ENCODE measurements at places on chromosomes 1 and 21.

GRCh38 chr1:3078430-3078861 is 9.4 kb downstream of the PRDM16 start:
- no peak for DNase-seq

- DNase-seq = no peak
Observed at GRCh38 chr1:160641323-160642280, 5.2 kb downstream of the SLAMF1 start.

DNA sequence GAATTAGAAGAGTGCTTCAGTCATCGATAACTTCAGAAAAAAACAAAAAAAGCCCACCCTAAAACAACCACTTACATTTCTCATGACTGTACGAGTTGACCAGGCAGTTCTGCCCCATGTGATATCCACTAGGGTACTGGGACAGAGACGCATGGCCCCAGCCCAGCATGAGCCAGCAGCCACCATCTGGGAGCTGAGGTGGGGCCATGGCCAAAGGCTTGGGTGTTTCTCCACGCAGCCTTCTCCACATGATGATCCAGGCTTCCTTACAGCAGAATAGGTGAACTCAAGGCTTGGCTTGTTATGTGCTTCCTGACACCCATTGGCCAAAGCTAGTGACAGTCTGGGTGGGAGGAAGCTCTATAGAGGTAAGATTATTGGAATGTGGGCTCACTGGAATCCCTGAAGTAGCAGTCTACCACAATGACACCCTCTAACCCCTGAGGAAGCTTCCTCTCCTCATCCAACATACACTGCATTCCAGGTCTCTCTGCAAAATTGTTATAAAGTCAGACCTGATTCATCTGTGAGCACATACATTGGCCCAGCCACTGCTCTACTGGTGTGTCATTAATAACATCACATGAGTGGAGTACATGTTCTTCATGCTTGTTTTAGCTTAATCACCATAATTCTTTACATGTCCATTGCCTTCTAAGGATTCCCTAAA is 66.3 kb upstream of the NTPCR start:
- DNase-seq = no peak

DNA sequence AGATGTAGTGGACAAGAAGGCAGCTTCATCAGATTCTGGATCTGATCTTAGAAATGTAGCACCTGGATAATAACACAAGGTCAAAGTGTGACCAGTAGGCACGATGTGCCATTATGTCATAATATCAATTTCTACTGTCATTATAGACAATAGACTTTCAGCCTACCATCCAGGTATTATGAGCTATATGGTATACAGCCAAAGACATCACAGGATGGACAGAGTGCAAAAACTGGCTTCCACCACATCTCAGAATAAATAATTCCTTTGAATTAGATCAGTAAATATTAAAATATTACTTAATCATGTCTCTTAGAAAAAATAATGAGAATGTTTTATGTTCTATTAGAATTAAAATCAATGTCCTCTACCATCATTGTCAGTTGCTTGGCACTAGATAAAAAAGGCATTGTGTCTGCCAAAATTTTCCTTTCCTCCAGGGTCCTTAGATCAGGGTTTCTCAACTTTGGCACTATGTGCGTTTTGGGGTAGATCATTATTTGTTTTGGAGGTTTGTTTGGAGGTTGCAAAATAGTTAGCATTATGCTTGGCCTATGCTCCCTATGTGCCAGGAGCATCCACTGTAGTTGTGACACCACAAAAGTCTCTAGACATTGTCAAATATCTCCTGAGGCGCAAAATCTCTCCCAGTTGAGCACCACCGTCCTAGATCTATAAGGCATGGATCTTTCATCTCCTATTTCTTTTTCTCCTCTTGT is 86.7 kb upstream of the NRIP1 start:
- DNase-seq = no peak

- peak; percentile 33 for DNase-seq
Observed at GRCh38 chr1:25799935-25800702, at the start of gene SELENON. Gene SELENON, plus strand, starts transcription at chr1:25800193. Its CDS starts 38 bp downstream, at chr1:25800231.

DNA sequence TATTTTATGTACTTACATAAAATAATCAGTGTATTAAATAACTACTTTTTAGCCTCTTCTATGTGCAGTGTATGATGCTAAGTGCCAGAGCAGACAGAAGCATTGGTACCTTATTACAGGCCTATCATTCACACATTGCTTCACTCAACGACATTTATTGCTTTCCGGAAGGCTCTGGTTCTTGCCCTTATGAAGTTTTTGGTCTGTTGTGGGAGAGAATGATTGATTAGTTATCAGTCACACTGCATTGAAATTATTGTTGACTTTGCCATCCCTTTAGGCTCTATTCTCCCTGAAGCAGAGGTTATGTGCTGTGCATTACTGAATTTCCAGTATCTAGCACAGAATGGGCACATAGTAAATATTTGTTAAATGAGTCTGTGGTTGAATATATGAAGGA is 178.0 kb downstream of the HHAT start:
- no peak for DNase-seq

- peak; percentile 50 for DNase-seq
Observed at GRCh38 chr1:185776522-185776921, 42.3 kb downstream of the HMCN1 start.

GRCh38 chr1:164320790-164321731 is 237.9 kb upstream of the PBX1 start:
- DNase-seq = no peak

DNA sequence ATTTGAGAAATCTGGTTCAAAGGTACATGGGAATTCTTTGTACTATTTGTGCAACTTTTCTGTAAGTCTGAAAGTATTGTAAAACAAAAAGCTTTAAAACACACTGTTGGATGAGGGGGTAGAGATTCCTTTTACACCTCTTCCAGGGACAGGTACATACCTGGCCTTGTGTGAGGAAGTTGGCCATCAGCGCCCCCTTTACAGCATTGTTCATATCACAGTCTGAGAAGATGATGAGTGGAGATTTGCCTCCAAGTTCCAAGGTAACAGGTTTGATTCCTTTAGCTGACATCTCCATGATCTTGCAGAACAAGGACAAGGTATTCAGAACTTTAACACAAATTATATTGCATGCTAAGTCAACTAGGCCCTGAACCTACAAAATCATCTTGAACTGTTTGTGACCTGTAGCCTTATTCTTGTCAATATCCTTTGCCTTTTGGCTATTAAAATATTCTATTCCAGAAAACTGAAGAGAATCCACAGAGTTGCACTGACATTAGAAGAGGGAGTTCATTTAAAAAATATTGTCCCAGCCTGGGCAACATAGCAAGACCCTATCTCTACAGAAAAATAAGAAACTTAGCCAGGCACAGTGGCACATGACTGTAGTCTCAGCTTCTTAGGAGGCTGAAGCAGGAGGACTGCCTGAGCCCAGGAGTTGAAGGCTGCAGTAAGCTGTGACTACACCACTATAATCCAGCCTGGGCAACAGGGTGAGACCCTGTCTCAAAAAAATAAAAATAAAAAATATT is 18.9 kb downstream of the ALDH9A1 start:
- DNase-seq = no peak

- no peak for DNase-seq
Observed at GRCh38 chr21:42809171-42809570, 70.2 kb downstream of the WDR4 start.

GRCh38 chr1:32989160-32990050 is 24.8 kb upstream of the RNF19B start:
- no peak for DNase-seq

DNA sequence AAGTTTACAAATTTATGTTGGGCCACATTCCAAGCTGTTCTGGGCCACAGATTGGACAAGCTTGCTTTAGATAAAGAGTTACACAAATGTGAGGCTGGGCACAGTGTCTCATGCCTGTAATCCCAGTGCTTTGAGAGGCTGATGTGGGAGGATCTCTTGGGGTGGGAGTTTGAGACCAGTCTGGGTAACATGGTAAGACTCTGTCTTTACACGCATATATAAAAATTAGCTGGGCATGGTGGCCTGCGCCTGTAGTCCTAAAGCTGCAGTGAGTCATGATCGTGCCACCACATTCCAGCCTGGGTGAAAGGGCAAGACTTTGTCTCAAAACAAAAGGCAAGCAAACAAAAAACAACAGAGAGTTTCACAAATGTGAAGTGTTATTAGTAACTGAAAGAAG is 5.9 kb upstream of the VCAM1 start:
- no peak for DNase-seq

DNA sequence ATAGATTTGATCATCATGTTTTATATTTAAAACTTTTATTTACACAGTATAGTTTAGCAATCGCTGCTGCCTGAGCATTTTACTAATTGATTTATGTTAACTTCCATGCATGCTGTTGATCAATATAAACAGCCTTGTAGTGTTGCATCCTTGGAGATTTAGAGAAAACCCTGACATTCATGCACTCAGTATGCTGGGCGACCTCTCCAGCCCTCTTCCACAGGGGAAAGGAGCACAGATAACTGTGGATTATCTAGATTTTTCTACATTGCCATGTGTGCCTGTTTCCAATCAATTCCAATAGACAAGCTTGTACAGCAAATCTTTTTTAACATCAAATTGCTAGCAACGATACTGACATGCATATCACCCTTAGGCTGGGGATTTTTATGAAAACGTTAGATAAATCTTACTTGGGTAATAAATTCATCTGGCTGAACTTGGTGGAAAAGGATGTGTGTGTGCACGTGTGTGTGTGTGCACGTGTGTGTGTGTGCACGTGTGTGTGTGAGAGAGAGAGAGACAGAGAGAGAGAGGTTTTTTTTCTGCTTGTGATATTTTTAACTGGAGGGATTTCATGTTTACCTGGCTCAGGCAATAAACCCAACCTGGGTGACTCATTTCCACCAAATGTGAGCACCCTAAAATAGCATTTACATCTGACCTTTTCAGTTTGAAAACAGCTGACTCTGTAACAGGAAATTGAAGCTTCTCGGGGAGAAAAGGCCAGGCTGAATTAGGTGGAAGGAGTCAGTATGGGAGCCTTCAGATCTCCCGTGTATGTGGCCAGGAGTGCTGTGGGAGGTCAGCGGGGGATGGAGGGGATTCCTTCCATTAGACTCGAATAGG is 339.8 kb downstream of the PRDM2 start:
- DNase-seq = no peak

GRCh38 chr1:42921769-42922168 is 36.9 kb downstream of the SLC2A1 start:
- DNase-seq = no peak

GRCh38 chr21:37425001-37425400 is 58.4 kb downstream of the DYRK1A start:
- no peak for DNase-seq

DNA sequence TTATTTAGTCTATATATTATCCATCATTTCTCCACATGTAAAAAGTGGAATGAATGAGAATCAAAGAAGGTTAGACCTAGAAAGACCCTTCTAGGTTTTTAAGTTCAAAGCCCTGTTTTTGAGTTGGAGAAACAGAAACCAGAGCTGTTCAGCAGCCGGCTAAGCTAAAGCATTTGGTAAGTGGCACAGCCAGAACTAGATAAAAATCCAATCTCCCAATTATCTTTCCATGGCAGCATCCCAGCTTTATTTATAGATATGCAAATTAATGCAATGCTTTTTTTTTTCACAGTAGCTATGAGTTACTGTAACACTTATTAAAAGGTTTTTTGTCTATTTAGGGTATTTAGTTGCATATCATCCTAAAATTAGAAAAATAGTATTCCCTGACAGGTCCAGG is 85.1 kb downstream of the NIBAN1 start:
- peak; percentile 41 for DNase-seq

- no peak for DNase-seq
Observed at GRCh38 chr21:38814126-38815059, 8.7 kb downstream of the ETS2 start.

- no peak for DNase-seq
Observed at GRCh38 chr1:40095806-40096205, 1.2 kb downstream of the PPT1 start.

- DNase-seq = no peak
Observed at GRCh38 chr1:54239035-54239383, 39.0 kb downstream of the MRPL37 start.

DNA sequence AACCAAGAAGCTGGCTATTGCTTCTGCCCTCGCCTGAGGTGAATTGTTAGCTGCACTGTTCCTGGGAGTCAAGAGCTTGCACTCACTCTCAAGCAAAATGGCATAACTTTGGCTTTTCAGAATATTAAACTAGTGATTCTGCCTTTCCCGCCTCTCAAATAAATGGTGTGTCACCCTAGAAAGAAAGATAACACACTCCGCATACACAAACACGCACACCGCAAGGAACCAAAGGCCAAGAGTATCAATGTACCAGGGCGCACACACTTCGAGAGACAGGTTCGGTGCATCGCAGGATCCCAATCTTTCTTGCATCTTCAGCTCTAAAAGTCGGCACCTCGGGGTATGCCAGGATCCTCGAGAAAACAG is 470 bp upstream of the RTCA start:
- peak; percentile 11 for DNase-seq

GRCh38 chr1:183619781-183620180 is 15.8 kb downstream of the ARPC5 start:
- no peak for DNase-seq

GRCh38 chr1:87638636-87639035 is 310.0 kb downstream of the LMO4 start:
- DNase-seq = no peak

GRCh38 chr1:112532064-112532463 is 23.3 kb downstream of the WNT2B start:
- DNase-seq = no peak

DNA sequence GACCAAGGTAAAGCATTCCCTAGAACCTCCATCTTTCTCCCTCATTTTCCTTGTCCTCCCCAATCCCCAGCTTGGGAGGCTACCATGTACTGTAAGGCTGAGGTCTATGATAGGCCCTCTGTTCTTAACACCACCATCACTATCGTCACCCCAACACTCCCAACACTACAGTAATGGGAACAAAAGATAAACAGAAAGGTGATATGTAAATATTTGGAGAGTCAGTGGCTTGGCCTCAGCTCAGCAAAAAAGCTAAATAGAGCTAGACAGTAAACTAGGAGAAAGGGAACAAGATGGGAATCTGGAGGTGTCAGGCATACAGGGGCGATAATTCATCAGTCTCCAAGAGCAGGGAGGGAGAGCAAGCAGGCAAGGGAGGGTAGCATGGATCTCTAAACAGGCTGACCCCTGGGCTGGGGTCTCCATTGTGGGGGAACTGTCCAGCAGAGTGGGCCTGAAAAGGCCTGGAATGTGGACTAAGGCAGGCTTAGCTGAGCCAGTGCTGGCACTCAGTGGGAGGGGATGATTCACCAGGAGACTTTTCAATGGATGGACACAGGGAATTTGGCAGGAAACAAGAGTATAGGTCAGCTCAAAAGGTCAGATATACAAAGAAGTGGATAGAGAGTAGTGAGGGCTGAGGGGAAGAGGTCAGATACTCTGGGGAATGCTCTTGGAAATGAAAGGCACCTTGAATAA is 6.7 kb downstream of the WNT2B start:
- no peak for DNase-seq
